ENCODE measurements at places on chromosomes 1 and 21.

- no peak for DNase-seq
Measured at GRCh38 chr21:38951095-38951730, 145.5 kb downstream of the ETS2 start.

DNA sequence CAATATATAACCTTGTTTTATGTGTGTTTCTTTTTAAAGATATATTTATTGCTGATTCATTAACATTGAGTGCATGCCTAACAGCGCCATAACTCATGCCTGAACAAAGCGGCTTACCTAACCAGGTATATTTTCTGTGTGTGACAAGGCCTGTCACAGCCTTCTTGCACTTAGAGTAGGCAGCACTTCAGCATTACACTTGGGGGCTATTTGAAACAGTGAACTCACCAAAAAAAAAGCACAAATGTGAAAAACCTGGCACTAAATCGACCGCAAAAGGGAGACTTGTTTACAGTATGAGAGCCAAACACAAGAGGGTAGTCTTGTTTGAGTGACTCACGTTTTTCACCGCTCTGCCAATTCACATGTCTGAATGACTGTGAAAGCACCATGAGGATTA is 111.7 kb downstream of the DISP1 start:
- DNase-seq = no peak

- DNase-seq = no peak
Measured at GRCh38 chr21:39087238-39088030, 95.8 kb downstream of the PSMG1 start.

GRCh38 chr1:98761219-98761865 is 99.8 kb downstream of the SNX7 start:
- no peak for DNase-seq

GRCh38 chr1:34013958-34014737 is 150.3 kb downstream of the HMGB4 start:
- no peak for DNase-seq

GRCh38 chr1:12096615-12097014 is 33.5 kb downstream of the TNFRSF8 start:
- DNase-seq = no peak

DNA sequence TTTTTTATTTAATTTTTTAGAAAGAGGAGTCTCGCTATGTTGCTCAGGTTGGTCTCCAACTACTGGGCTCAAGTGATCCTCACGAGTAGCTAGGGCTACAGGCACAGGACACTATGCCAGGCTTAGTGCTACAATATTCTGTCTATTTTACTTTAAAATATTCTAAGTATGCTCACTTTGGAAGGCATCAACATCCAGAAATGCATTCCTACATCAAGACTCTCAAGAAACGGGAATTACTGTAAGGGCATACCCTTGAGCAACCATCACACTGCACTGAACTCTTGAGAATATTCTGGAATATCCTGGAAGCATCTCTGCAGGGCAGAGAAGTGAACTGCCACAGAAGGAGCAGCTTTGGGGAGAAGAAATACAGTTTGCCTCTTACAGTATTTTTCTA is 565 bp upstream of the DMRTB1 start:
- DNase-seq = no peak
